ENCODE measurements at places on chromosomes 3 and 15. TPM values are rescaled to one million over a fixed set of nuclear protein-coding genes. Genes with fewer than 3 reads are reported as not detected.

Gene OR5H14
- total RNA-seq: not detected

Gene RYR3
- total RNA-seq: 0.17 TPM

Gene SAMMSON
- under 0.01 TPM for total RNA-seq

Gene RARRES1
- 93.3 TPM for total RNA-seq

Gene SNX1
- total RNA-seq: 42.9 TPM

- DNase-seq: no peak
These were observed 132.0 kb upstream of the IL12A start for GRCh38 chr3:159856590-159857104.

GRCh38 chr3:178826435-178827123, 245.0 kb downstream of the ZMAT3 start:
- no peak for DNase-seq

All from fibroblast of lung (primary cell).